ENCODE measurements at places on chromosomes 13 and 19.

GRCh38 chr13:77416666-77417212 is 89.8 kb upstream of the MYCBP2 start:
- DNase-seq: no peak

- no peak for DNase-seq
These were observed 20.3 kb upstream of the EPHX3 start for GRCh38 chr19:15252398-15253018.

GRCh38 chr13:40756042-40756441 is 14.9 kb downstream of the MRPS31 start:
- no peak for DNase-seq

DNA sequence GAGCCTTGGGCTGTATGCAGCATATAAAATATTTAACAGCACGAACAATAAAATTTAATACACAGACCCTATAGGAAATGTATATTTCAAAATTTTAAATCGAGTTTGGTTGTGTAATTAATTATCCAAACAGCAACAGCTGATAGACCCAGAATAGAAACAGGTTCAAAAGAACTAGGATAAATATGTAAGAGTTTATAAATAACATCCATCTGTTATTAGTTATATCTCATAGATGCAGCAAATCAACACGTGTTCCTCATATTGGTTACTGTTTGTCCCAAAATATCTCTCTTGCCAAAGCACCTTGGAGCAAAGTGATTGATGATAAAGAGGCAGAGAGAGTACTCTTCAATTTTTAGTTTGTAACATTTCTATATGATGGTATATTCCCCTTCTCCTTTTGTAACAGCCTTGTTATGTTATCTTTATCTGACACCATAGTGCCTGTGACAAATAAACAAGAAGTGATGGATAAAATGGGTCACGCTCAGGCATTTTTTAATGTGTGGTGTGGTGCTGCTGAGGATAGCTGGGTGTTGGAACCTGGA is 260.6 kb upstream of the NBEA start:
- no peak for DNase-seq

GRCh38 chr13:70732611-70733010 is 624.4 kb upstream of the KLHL1 start:
- DNase-seq: no peak

DNA sequence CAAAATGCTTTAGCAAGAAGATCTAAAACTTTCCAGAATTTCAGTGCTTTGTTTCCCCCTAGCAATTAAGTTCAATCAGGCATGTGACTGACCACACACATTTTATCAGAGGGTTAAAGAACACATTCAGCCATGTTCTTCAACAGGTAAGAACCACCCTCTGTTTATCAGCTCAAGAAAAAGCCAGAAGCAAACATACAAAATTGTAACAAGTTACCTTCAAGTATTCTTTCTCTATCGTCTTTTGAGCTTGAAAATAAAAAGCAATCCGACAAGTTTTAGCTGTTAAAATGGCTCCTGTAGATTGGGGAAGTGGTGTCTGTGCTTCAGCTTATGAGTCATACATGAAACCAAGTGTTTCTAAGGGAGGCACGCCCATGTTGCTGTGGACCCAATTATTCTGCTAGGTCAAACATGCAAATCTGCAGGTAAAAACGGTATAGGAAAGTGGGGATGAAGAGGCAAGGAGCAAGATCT is at the start of gene ELF1:
Gene ELF1 (minus strand): TSS at position 306 of the 477 bp plus-strand sequence. CDS start 37,262 bp downstream, outside the sequence.
- DNase-seq: no peak

DNA sequence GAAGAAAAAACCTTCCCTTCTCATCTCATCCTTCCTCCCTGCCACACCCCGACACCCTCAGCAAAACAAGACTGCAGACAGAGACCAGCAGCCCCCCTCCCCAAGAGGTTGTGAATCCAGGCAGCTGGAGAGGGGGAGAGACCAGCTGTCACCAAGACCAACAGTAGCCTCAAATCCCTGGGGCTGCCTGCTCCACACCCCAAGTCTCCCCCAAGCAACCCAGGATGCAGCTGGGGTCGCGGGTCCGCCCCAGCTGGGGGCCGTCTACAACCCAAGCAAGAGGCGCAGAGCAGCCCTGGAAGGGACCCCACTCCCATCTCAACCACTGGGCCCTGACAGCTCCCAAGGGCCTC is 7.1 kb downstream of the KLF16 start:
- no peak for DNase-seq

DNA sequence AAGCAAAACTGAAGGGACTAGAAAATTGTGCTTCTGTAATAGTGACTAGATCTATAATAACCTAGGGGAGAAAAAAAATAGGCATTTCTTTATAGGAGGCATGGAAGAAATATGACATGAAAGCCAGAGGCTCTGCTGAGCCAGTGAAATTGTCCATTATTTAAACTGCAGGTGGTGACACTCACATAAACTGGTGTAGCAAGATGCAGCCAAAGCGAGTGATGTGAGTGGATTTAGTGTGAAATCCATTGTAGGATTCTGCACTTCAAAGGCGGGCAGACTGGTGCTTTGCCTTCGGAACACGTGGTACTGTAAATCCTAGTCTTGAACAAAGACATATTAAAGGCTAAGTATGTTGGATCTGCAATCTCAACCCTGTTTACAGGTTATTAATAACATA is 361.9 kb downstream of the TBC1D4 start:
- DNase-seq: no peak

- no peak for DNase-seq
These were observed 2.4 kb downstream of the ELAVL3 start for GRCh38 chr19:11478167-11479089.

GRCh38 chr19:1057176-1057855 is 9.7 kb upstream of the ARHGAP45 start:
- DNase-seq: no peak

DNA sequence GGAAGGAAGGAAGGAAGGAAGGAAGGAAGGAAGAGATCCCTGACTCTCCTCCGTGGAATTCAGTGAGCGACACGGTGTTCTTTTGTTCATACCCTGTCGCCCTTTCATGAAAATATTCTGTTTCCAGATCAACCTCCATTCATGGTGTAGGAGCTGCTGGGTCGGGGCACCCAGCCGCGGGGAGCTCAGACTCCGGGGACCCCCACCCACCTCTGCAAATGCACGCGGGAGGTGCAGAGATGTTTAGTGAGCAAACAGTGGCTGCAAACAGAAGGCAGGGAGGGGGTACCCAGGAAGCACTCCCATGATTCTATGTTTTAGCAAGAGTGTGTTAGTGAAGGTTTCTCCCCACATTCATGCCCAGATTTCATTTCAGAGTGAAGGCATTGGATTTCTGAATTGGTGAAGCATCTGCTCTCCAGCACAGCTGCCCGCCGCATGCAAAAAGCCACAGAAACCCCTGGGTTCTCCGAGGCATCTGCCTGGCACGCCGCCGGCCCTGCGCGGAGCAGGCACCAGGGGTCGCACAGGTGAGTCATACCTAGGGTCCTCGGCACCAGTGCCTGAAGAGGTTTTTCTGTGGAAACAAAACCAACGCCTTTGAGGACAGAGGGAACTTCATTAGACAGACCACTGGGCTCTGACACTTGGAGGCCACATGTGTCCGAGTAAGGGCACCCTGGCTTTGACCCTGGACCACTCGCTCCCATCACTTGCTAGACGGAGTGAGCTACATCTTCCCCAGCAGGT is 80.6 kb downstream of the ZNF557 start:
- no peak for DNase-seq

DNA sequence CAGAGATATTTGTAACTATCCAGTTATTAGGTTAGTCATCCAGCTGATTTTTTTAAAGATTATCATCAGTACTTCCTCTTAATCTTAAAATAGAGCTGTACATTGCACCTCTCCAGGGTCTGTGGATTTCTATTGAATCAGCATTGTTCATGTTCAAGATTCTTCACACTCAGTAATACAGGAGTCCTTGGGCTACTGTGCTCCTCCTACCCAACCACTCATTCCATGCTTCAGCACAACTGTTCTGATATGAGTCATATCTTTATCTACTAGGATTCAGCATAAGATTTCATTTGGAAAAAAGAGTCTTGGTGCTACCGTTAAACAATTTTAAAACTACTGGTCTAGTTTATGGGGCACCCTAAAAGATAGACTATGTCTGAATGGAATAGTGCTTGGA is 357.8 kb downstream of the DCT start:
- DNase-seq: no peak

GRCh38 chr13:24178847-24179485 is 18.4 kb downstream of the SPATA13 start:
- DNase-seq: no peak

GRCh38 chr13:41130356-41130755 is 2.2 kb downstream of the KBTBD6 start:
- no peak for DNase-seq

DNA sequence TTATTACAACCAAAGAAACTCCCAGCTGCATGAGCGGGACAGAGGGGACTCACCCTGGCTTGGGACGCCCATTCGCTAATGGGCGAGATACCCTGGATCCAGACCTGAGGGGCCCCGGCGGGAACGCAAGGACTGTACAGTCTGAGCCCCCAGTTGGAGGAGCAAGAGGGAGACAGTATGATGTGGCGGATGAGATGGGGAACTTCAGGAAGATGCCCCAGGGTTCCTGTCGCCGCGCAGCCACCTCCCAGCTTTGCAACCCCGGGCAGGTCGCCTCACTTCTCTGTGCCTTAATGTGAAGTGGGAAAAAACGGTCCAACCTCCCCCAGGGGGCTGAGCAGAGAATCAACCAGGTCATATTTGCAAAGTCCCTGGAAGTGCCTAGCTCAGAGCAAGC is 2.5 kb downstream of the NPAS1 start:
- no peak for DNase-seq

DNA sequence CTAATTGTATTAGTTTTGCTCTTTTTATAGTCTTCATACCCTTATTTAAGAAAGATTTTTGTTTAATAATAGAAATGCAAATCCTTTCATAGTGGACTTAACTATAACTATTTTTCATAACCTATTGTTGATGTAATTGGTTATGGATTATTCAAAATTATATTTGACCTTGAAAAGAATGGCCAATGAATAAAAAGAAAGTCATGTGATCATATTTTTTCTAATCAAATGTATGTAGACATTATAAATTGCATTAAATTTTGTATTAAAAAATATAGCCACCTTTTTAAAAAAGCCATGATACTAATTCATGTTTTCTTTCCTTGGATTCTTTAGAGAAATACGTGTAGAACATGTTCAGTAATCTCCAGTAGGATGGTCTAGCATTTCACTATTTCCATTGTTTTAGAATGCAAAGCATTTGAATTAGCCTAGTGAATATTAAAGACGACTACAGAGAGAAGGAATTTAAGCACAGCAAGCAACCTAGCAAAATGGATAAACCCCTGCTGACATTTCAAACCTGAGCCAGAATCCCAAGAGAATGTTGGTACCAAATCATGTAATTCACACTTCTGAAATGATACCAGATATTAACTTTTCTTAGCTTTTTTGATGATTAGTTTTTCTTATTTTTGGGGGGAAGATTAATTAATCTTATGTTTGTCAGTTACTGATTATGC is 1297.4 kb upstream of the MIR17HG start:
- no peak for DNase-seq

DNA sequence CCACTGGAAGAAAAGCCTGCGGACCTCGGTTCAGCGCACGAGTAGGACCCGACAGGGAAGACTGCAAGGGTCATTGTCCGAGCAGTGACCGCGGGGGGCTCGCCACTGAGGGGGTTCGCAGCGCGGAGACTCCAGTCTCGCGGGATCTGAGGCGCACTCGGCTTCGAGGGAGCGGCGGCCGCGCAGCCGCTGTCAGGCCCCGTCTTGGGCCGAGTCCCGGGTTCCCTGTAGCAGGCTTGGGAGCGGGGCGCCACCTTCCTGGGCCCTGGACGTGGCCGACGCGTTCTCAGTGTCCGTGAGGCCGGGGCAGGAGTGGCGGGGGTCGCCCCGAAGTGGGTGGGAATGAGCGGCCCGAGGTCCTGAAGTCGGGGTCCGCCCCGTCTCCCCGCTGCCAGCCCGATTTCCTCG is 474 bp upstream of the FAM174C start:
- DNase-seq: no peak

DNA sequence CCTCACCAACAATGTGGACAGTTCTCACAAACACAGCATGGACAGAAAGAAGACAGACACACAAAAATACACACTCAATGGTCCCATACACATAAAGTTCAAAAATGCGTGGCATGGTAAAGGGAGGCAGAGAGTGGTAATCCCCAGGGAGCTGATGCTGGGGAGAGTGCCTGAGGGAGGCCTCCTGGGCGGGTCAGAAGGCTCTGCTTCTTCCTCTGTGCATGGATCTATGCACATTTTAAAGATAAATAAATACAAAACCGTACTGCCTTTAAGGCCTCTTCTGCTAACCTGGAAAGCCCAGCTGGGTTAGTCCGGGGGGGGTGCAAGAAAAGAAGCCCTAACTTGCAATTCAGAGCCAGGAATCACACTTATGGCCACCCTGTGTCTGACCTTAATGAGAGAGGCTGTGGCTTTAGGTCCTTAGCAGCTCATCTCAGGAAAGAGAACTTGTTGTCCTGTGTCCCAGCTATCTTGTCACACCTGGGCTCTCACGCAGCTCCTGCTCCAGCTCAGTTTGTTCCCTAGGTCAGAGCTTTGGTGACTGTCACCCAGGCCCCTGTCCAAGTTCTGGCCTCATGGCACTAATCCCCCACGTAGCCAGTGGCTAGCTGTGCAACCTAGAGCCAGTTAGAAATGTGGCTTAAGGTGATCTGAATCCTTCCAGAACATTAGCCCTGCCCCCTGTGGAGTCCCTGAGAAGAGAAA is 28.5 kb downstream of the POP4 start:
- DNase-seq: no peak

DNA sequence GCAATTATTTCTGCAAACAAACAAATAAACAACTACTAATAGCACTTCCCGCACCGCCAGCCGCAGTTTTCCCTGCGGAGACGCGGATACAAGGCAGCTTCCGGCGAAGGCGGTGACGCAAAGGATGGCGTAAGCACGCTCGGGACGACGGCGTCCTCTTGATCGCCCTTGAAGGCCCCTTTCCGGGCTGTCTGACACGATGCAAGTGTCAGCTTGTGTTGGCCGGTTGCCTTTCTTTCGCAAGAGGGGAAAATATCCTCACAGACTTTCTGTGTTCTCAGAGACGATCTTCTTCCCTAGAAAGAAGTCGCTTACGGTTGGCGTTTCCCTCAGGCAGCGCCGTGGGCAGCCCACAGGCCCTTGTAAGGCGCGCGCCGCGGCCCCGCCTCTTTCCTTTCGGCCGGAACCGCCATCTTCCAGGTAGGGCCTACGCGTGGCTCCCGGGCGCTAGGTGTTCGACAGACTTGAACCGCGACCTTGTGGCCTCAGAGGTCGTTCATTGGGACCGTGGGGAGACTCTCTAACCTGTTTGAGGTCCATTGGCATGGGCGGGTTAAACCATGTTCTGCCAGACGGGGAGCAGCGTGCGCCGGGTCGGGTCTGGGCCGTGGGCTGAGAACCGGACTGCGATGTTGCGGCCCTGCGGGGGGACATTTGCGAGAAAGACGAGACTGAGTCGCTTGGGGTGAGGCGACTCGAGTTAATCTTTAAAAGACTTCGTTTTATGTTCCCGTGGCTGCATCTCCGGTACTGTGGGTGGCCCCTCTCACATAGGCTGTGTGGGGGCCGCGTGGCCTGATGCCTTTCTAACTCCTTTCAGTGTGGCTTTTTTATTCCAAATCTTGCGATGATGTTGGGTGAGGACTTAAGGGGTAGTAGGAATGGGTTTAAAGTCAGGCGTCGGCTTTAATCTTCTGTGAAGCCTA is at the start of gene RPL21:
Gene RPL21 (plus strand): TSS at position 393 of the 926 bp plus-strand sequence. CDS start 2,219 bp downstream, outside the sequence.
- peak; percentile 38 for DNase-seq

GRCh38 chr13:46686171-46686570 is 110.8 kb downstream of the ESD start:
- no peak for DNase-seq

Data from cerebellar nuclear complex (tissue), 1 donor.